A549 (cell line): ENCODE measurements at places on chromosomes 7 and 10.

DNA sequence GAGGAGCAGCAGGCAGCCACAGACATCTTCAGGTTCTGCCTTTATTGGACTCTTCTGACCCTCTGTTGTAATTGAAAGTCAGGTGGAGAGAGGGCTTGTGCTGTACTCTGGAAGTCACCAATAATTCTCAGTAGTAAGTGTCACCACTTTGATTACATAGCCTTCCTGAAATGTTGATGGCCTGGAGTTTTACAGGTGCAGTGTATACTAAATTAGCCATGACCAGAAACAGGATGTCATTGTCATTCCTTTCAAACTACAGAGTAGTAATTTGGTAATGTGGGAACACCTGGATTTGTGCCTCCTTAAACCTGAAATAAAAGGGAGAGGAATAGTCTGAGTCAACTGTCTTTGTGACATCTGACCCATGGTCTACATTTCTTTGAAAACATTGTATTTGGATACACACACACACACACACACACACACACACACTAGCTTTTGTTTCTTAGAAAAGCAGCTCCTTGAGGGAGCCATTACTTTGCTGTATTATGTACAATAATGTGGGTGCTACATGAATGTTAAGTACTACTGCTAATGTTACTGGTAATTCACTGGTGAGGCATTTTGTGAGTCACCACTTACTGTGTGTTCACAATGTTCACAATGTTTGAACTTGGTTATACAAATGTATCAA, 19.6 kb downstream of the ARL4A start:
- DNase-seq: peak; percentile 59

DNA sequence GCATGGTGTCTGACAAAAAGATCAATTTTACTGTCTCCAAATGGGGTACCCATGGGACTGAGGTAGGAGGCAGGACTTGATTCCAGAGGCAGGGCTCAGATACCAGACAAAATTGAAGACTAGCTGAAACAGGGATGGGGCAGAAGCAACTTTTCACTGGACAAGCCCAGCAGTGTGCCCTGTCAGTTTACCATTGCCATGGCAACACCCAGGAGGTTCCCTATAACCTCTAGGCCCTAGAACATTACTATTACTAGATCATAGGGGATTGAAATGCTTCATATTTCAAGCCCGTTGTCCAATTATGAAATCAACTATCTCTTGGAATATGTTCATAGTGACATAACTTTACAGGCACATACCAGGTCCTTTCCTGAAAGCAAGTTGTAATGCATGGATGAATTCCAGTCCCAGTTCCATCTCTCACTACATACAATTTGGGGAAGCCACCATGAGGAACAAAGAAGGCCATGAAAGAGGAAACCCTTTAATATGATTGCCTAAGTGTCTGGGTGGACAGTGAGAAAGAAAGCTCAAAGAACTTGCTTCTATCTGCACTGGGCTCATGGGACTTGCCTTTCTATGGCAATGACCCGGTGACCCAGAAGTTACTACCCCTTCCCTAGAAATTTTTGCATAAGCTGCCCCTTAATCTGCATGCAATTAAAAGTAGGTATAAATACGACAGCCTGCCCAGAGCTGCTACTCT, 557.9 kb downstream of the KCNMA1 start:
- DNase-seq: no peak

- no peak for DNase-seq
These were observed 589 bp downstream of the ZNF488 start for GRCh38 chr10:47383261-47384147.

GRCh38 chr7:155764438-155764793, 47.8 kb downstream of the SHH start:
- DNase-seq: no peak

GRCh38 chr7:33190688-33191304, 61.4 kb downstream of the BBS9 start:
- no peak for DNase-seq

- DNase-seq: peak; percentile 23
These were observed 26.9 kb upstream of the HHEX start for GRCh38 chr10:92662848-92663247.
